ENCODE measurements at places on chromosomes 7 and 10. TPM values are rescaled to one million over a fixed set of nuclear protein-coding genes. Genes with fewer than 3 reads are reported as not detected.

The PRPS1L1 gene
- not detected for total RNA-seq

The NUTM2B gene
- total RNA-seq, result under 0.01 TPM

The CLEC2L gene
- total RNA-seq, result not detected

The EDRF1 gene
- 13.9 TPM for total RNA-seq

The EIF4EBP2 gene
- total RNA-seq, result 21.8 TPM

The LOXL4 gene
- 0.51 TPM for total RNA-seq

The ADRA2A gene
- not detected for total RNA-seq

The AKR1C8 gene
- total RNA-seq, result not detected

The DNAAF5 gene
- 14.4 TPM for total RNA-seq

The ADO gene
- total RNA-seq, result 10.3 TPM

The TAF5 gene
- total RNA-seq, result 4.4 TPM

The SEMA4G gene
- total RNA-seq, result 1.5 TPM

The BHLHA15 gene
- 0.51 TPM for total RNA-seq

The SYT15B gene
- total RNA-seq, result 0.89 TPM

All from dermis microvascular lymphatic vessel endothelial cell (primary cell).